ENCODE measurements at places on chromosomes 1 and 21.

DNA sequence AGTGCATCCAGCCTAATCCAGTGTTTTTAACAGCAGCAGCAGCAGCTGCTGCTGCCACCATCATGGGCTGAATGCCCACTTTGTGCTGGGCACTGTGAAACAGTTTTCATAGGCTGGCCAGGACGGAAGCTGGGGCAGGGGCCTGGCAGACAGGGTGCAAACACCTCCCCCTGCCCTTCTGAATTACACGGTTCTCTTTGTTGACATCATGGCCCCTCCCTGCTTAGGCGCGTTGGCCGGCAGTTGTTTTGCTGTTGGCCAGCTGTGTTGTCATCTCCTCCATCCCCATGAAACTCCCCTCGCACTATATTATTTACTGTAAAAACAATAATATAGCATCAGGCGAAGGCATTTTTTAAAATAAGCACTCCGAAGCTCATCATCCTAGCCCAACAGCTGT is 33.1 kb downstream of the PTPRU start:
- no peak for DNase-seq

DNA sequence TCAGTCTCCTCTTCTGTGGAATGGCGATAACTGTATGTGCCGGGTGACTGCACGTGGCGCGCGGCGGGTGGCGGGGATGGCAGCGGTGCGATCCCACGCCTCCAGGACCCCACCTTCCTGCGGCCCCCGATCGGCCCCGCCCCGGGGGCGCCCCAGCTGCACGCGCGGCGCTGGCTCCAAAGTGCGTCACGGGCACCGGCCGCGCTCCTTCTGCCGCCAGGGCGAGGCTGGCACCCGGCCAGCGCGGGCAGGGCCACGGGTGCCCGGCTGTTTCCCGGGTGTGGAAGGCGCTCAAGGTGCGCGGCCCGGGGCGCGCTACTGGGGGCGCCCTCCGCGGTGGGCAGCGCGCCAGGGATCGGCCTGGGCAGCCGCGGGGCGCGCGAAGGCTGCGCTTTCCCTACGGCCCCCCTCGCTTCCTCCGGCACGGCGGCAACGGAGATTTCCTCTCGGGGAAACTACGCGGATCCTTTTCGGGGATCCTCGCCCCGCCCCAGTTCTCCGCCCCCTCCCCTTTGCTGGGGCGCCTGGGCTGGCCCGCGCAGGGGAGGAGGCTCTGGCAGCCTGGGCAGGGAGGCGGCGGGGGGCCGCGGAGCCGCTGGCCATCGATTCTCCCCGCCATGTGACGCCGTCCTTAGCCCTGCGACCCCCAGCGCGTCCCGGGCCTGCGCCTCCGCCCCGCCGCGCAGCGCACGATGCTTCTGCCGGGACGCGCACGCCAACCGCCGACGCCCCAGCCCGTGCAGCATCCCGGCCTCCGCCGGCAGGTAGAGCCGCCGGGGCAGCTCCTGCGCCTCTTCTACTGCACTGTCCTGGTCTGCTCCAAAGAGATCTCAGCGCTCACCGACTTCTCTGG is at the start of gene EVA1C:
EVA1C (plus strand) TSS at position 545 of the 853 bp plus-strand sequence; CDS start at position 693, 148 bp downstream.
- peak; percentile 59 for DNase-seq

- peak; percentile 80 for DNase-seq
These were observed 99.1 kb upstream of the ARTN start for GRCh38 chr1:43834280-43835081.

GRCh38 chr1:1290238-1290731 is 10.0 kb downstream of the SCNN1D start:
- peak; percentile 75 for DNase-seq

GRCh38 chr1:67874501-67875111 is 41.3 kb upstream of the GNG12 start:
- no peak for DNase-seq

DNA sequence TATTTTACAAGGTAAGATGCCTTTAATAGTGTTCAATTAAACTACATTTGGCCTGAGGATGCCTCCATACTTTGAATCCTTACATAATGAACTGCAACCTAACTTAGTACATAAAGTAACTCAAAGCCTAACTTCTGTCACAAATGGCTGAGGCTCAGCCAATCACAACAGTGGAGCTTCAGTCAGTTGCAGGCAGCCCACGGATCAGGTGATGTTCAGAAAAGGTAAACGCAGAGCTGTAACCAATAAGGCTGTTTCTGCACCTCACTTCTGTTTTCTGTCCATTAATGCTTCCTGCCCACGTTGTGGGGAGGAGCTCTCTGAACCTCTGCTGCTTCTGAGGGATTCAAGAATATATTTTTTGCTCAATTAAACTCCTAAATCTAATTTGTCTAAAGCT is 94.8 kb upstream of the KIAA0040 start:
- DNase-seq = no peak

GRCh38 chr1:3192825-3193224 is 123.8 kb downstream of the PRDM16 start:
- DNase-seq = no peak

DNA sequence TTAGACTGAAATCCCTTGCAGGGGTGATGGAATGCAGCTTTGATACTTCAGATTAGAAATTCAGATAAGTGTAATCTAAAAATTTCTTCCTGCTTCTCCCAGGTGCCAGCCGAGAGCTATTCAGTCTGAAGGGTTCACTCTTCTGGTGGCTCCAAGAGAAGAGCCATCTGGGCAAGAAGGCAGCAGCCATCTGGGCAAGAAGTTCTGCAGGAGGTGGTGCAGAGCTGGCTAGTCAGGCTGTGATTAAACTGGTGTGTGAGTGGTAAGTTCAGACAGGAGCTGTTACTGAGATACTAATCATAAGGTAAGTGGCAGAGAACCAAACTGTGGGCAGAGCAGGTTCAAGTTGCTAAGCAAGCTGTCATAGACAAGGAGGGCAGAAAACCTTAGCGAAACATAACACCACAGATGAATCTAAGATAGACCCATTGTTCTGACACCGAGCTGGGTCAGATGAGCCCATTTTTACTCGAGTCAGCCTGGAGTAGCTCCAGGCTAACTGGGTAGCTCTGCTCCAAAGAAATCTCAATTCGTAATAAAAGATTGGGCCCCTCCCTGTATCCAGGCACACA is 14.4 kb upstream of the TP53BP2 start:
- DNase-seq = no peak

DNA sequence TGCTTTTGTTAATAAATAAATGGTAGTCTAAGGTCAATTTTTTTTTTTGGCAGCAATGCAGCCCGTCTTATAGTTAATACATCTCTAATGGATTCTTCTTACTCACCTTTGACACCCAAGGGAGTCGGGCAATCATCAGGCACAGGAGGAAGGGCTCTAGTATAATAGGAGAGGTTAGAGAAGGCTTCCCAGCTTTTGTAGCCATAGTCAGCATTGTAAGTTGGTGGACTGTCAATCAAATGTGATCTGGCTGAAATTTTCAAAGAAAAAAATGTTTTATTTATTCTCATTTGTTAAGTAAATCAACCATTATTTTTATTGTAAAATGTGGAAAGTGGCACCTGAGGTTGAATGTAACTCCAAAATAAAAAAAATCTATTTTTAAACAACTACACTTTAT is 2.1 kb downstream of the PTGS2 start:
- no peak for DNase-seq

- no peak for DNase-seq
These were observed 156.8 kb downstream of the FOXD2 start for GRCh38 chr1:47594627-47595026.

- DNase-seq = no peak
These were observed 30.2 kb upstream of the CA6 start for GRCh38 chr1:8915446-8915845.

DNA sequence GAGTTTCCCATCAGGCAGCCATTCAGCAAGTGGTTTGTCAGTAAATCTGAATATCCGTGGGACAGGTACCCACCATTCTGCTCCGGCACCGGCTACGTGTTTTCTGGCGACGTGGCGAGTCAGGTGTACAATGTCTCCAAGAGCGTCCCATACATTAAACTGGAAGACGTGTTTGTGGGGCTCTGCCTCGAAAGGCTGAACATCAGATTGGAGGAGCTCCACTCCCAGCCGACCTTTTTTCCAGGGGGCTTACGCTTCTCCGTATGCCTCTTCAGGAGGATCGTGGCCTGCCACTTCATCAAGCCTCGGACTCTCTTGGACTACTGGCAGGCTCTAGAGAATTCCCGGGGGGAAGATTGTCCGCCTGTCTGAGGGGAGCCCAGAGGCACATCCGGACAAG is 48.4 kb downstream of the B3GALT5 start:
- no peak for DNase-seq

DNA sequence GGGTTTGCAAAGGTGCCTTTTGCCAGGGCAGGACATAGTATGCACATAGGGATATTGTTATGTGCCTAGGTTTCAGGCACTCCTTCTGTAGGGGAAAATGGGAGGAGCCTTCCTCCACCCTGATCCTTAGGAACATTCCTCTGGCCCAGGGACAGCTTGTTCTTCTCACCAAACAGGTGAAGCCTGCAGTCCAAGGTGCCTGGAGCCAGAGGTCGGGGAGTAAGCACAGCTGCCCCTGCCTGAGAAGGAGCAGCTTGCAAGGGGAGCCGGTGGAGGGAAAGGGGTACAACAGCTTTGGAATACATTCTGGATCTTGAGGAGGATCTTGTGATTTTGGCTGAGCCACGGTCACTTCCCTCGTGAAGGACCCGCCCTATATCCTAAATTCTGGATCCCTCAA is 82.4 kb upstream of the CD1D start:
- DNase-seq = no peak

DNA sequence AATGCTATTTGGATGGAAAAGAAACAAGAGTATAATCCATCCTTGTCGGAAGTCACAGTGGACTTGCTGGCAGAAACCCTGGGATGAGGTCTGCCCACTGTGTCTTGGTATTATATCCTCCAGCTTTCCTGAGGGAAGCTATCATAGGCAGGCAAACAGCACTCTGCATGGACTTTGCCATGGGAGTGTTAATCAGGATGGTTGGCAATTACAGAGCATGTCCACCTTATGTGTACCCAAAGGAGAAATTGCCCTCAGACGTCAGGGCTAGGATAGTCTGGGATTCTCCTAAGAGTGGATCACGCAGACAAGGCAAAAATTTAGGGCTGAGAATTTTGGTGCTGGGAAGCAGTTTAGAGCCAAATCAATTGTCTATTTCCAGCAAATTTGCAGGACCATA is 184.9 kb upstream of the ESRRG start:
- DNase-seq = no peak

- DNase-seq = no peak
These were observed 59.5 kb upstream of the RGS2 start for GRCh38 chr1:192749349-192749748.

- DNase-seq = no peak
These were observed 392.3 kb downstream of the CAMTA1 start for GRCh38 chr1:7177438-7178146.

- DNase-seq = no peak
These were observed 157.7 kb upstream of the COL11A1 start for GRCh38 chr1:103266036-103266435.

DNA sequence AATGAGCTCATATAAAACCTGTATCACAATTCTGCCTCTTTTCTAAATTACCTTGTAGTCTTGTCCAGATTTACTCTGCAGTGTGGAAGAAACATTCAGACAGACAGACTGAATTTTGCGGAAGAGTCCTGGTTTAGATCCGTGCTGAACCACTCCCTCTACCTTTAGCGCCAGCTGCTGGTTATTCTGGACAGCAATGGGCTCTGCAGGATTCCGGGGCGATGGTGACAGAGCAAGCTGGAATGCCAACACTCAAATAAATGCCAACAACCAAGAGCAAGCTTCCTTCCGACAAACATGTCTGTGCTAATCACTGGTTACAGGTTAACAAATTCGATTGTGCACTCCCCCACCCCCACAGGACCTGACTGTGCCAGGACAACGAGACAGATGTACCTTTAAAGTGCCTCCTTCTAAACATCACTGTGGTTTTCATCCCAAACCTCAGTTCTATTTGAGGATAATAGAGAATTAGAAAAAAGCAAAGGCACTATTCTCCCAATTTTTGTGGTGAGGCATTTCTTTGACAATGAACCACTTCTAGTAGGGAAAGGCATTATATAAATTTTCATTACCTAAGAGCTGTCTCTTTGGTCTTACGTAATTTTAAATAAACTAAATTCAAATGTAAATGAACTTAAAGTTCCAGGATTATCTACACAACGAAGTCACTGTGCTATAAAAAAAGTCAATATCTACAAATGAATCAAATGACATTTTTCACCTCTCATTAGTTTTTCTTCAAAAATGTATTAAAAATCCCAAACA is 90.4 kb downstream of the INTS7 start:
- DNase-seq = no peak
